ENCODE measurements at places on chromosomes 6 and 20. TPM values are rescaled to one million over a fixed set of nuclear protein-coding genes. Genes with fewer than 3 reads are reported as not detected.

The CALHM5 gene
- 7.8 TPM for total RNA-seq

The CST4 gene
- not detected for total RNA-seq

The SPATS1 gene
- total RNA-seq = not detected

The PSORS1C1 gene
- total RNA-seq = 2.4 TPM

The TFAP2D gene
- total RNA-seq = not detected

Data from pulmonary artery endothelial cell (primary cell).